ENCODE measurements at places on chromosomes 4 and X.

- peak; percentile 39 for DNase-seq
Observed at GRCh38 chr4:181701894-181702293, 541.3 kb upstream of the TENM3 start.

- no peak for DNase-seq
Observed at GRCh38 chr4:7168106-7168505, 24.2 kb upstream of the SORCS2 start.

GRCh38 chr4:56976837-56977320, 527 bp downstream of the NOA1 start:
- DNase-seq: no peak

GRCh38 chr4:109078724-109079123, 223.7 kb downstream of the COL25A1 start:
- no peak for DNase-seq

- no peak for DNase-seq
Observed at GRCh38 chr4:173685831-173686210, 155.8 kb upstream of the HAND2 start.
